ENCODE measurements at places on chromosomes 5 and 9.

DNA sequence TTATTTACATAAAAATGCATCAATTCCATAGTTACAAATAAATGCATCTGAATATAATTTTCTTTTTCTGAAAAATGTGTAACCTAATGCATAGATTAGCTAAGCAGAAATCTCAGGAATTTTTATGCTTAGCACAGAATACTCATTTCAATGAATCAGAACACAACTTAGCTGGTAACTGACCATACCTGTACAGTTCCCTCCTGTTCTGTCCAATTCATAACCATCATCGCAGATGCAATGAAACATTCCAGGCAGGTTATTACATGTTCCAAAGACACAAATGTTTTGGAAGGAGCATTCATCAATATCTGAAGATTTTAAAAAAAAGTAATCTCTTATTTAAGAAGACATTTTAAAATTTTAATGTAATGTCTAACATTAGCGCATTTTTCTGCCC lies 219.4 kb downstream of the FBN2 start:
- DNase-seq: no peak

GRCh38 chr5:110812639-110813038 lies 73.8 kb downstream of the SLC25A46 start:
- no peak for DNase-seq

DNA sequence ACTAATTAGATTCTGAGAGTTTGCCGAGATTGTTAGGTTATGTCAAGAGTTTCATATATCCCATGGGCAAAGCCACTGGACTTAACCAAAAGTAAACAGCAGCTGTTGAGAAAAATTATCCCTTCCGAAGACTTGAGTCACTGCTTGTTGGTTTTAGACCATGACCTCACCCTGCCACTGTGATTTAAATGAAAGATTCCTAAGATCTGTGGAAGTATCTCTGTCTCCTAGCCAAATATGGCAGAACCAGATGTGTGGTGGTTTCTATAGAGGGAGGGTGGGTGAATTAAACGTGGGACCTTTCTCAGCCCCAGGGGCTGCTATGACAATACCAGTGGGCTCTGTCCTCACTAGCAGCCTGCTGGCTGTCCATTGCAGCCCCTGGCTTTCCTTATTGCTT lies 19.3 kb downstream of the DMRT3 start:
- DNase-seq: no peak

- no peak for DNase-seq
Measured at GRCh38 chr5:119243888-119244287, 111.9 kb upstream of the TNFAIP8 start.

- no peak for DNase-seq
Measured at GRCh38 chr5:72273547-72273946, 46.5 kb downstream of the MRPS27 start.

GRCh38 chr9:875119-875962 lies 33.8 kb downstream of the DMRT1 start:
- no peak for DNase-seq

- no peak for DNase-seq
Measured at GRCh38 chr9:108803428-108804065, 52.2 kb downstream of the ACTL7B start.

GRCh38 chr5:129460672-129460935 lies 506 bp downstream of the ADAMTS19 start:
- DNase-seq: no peak

DNA sequence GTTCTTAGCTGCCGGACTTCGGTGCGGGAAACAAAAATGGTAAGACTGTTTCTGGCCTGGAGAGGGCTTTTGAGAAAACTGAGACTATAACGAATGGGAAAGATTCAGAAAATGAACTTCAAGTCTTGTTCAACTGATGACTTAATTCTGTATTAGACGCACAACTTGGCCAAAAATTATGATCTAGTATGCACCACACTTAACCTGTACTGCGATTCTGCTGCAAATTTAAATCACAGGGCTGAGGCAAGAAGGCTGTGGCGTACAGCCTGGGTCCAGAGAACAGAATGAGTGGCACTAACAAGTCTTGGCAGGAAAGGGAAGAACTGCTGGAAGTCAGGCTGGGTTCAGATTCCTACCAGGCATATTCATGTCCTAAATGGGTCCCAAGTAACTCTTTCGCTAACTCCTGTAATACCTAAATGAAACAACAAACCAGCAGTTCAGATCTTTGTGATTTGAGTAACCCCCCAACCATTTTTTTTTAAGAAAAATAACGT lies 781 bp upstream of the COL23A1 start:
- DNase-seq: no peak

- DNase-seq: no peak
Measured at GRCh38 chr9:123861756-123862120, 68.2 kb downstream of the DENND1A start.

- DNase-seq: no peak
Measured at GRCh38 chr5:115465431-115465830, 79.1 kb downstream of the FEM1C start.

DNA sequence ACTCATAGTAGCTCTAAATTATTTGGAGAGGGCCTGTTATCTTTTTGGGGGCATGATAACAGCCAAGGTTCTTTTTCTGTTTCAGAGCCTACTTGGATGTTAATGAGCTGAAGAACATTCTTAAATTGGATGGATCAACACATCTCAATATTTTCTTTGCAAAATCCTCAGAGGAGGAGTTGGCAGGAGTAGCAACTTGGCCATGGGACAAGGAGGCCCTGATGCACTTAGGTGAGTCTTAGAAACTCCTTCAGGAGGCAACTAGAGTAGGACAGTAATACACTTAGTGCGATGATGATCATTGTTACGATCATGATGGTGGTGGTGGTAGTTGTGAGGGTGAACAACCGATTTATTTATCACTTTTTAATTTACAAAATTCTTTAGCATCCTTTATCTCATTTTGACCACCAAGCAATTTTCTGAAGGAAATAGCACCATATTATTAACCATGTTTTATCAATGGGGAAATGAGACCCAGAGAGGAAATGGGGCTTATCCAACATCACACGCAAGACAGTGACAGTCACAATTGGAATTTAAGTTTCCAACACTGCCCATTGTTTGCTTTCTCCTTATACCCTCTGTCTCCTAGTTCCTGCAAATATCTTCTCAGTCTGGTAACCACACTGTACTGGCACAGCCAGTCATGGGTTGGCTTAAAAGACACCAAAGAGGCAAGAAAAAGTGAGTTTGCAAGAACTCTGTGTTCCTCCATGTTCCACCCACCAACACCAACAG lies 54.0 kb downstream of the PAPPA start:
- no peak for DNase-seq

DNA sequence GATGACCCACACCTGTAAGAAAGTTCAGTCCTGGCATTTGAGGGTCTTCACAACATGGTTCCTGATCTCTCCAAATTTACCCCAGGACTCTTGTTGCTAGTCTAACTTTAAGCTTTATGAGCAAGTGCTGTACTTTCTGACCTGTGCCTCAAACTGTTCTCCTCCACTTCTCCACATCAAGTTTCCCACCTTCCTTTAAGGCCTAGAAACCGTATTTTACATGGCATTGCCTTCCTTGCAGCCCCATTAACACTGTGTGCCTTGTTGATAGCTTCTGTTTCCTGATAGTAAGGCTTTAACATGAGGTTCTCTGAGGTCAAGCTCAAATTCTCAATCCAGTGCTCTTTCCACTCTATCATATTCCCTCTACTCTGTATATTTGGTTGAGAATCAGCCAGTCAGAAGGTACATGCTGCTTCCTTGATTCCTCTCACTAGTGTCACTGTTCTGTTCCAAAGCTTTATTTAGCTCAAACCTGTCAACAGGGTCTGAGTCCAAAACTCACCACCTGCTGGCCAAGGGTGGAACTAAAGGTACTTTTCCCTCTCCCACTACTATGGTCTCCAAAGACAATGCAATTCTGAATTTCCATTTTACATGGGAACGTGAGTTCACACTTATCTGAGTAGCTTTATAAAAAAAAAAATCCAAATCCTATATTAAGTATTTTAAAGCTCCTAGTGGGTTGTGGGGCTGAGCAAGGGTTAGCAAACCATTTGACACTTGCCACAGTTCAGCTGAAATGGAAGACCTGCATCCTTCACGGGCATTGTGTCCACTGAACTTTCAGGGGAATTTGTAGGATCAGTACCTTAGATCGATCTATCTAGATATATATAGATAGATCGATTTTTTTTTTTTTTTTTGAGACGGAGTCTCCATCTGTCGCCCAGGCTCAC lies 21.1 kb downstream of the VCP start:
- peak; percentile 32 for DNase-seq

- no peak for DNase-seq
Measured at GRCh38 chr5:164188733-164189148, 683.3 kb downstream of the MAT2B start.

DNA sequence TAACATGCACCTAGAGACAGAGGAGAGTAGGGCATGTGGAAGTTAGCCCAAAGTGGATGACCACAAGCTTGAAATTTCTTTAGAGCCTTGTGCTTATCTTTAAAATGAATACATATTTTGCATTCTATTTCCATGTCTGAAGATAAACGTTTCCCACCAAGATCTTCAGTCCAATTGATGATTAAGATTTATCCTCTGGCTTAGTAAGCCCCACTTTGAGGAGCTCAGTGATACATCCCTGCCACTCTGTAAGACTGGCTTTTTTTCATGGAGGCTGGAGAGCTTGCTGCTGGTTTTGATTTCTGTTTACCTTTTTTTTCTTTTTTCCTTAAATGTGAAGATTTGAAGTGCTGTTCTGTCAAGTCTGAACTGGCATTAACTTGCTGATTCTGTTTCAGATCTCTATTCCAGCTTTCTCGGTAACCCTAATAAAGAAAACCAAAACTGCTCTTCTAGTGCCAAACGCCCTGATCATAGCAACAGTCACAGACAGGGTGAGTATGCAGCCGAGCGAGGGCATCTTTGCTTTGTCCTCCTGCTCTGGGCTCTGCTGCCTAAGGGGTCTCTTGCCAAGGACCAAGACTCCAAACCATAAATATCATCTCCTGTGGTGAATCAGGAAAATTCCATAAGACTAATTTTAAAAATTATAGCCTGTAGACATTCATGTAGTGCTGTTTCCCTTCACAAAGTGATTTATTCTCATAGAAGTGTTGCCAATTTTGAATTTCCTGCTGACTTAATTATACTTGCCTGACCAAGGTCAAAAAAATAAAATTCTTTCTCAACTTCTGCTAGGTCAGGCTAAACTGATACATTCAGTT lies 54.3 kb downstream of the GRAMD2B start:
- DNase-seq: no peak

DNA sequence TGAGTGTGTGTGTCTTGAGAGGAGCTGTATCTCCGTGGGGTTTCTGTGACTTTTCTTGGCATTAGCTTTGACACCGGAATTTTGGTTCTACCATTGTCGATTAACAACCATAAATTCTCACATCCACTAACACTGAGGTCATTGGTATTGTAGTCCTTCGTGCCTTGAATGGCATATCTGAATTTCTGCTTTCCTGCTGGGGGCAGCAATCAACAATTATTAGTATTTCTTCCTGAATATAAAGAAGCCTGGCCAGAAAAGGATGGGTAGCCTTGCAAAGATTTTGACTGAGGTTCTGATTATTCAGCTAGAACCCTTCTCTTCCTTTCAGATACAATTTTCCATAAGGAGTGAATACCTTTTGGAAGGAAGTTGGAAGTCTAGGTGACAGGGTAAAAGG lies 33.5 kb upstream of the SHOC1 start:
- DNase-seq: no peak

GRCh38 chr5:134177369-134178095 lies 782 bp upstream of the SKP1 start:
- DNase-seq: no peak

- DNase-seq: no peak
Measured at GRCh38 chr9:121837113-121837961, 185.9 kb downstream of the DAB2IP start.

DNA sequence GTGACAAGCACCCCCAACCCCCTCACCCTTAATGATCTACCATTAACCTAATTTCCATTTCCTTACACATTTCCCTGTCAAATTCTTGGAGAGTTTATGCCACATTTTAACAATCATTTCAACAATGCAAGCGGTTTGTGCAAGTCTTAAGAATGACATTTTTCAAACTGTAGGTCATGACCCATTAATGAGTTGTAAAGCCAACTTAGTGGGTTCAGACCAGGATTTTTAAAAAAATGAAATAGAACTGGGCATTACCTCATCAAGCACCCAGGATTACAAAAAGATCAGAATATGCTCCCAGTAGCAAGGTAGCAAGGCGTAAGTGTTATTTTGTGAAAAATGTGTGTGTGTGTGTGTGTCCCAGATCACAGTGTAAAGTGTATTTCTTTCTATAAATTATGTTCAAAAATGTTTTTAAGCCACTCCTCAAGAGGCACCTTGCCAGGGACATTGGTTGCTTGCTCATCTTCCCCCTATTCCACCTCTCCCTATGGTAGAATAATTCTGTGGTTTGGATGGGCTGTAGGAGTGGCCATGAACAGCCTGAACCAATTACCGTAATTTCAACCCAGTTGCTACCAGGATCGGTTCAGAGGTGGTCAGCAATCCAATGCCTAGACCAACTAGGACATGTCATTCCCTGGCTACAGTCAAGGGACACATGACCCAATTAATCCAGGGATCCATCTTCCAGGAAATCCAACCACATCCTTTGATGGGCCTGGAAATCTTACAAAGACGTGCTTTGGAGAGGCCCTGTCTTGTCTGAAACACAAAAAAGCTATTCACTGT lies 14.4 kb upstream of the TGFBR1 start:
- no peak for DNase-seq

GRCh38 chr5:43037636-43038495 lies 2.3 kb downstream of the ANXA2R start:
- DNase-seq: no peak

DNA sequence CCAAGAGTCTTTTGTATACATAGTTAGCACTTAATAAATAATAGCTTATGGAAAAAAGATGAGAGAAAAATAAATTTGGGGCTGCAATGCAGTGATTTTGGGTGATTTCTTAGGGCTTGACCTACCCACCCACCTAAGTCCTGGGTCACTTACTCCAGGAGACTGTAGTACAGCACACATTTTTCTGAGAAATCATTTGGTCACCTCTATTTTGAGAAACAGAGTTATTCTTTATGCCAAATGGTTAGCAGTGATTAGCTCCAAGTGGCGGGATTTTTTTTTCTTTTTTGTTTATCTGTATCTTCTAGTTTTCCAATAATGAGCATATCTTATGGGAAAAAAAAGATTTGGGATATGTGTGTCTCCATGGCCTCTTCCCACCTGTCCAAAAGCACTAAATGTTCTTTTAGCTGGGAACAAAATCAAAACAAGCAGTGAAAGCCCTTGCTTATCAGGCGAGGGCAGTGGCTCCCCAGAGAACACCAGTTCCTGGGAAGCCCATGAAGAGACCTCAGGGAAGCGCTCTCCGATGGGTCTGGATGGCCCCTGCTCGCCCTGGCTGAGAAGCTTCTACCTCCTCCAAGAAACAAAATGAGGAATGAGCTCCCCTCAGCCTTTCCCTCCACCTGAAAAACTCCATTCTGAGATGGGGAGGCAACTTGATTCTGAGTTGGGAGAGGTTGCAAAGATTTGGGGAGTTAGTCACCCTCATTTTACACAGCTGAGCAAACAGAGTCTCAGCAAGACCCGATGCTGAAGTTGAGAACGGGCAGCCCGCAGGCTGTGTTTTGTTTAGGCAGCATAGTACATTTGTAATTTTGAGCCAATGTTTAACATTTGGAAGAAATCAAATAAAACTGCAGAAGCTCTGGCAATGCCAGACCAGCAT lies 69.9 kb downstream of the CYFIP2 start:
- DNase-seq: no peak
